ENCODE measurements at places on chromosomes 2 and 18.

- DNase-seq: no peak
These were observed 215.0 kb downstream of the SUCLG1 start for GRCh38 chr2:84243788-84244733.

GRCh38 chr2:190584980-190585661 is 50.6 kb upstream of the NEMP2 start:
- no peak for DNase-seq

GRCh38 chr18:61466736-61467135 is 133.5 kb downstream of the CDH20 start:
- no peak for DNase-seq

DNA sequence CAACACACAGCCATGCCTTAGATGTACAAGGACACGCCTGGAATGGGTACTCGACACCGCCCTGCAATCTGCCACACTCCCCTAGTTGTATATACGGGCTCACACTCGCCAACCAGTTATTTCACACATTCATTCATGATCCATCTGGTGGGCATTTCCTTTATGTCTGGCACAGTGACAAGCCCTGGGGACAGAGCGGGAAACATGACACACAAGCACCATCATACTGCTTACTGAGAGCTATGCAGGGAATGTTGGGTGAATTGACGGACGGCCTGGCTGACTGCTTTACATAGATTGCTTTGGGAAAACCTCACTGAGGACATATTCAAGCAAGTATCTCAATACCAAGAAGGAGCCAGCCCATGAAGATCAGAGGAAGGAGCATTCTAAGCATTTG is 448.0 kb upstream of the SPRED2 start:
- DNase-seq: no peak

GRCh38 chr2:207039225-207039624 is 99.9 kb downstream of the CPO start:
- DNase-seq: no peak

DNA sequence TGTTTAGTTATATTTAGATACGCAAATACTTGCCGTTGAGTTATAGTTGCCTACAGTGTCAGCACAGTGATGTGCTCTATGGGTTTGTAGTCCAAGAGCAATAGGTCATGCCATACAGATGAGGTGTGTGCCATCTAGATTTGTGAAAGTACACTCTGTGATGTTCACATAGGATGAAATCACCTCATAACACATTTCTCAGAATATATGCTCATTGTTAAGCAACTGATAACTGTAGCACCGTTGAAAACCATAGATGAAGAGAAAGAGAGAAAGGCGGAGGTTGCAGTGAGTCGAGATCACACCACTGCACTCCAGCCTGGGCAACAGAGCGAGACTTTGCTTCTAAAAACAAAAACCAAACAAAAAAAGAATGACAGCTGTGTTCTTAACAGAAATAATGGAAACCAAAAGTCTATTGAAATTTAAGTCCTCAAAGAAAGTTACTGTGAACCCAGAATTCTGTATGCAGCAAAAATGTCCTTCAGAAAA is 9.5 kb downstream of the DGKD start:
- DNase-seq: no peak

DNA sequence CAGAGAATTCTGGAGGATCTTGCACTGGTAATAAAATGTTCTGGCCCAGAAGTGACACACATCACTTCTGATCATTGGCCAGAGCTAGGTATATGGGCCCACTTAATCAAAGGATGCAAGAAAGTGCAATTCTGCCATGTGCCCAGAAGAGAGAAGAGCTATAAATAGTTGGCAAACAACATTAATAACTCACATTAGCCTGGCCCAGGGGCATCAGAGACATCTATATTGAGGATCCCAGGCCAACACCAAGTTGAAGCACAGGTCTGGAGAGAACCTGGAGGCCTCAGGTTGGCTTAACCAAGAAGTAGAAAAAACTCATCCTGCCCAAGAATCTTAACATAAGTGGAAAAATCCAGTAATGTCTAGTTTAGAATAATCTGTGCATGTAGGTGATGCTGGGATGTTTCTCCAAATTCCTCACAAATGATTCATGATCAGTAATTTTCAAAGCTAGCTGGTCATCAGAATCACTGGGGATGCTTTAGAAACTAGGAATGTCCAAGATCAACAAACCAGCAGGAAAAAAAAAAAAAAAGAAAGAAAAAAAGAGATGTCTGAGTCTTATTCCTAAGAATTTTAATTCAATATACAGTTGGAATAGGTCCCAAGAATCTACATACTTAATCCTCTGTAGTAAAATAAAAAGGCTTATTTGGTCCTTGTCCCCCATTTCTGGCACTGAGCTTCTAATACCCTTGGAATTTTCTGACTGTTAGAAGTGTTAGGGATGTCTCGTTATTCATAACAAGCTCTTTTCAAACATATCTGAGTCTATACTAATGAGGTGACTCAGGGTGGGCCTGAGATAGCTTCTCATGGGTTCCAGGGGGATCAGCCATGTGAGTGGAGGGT is 35.0 kb upstream of the EVA1A start:
- DNase-seq: no peak

GRCh38 chr2:75224636-75225094 is 25.3 kb upstream of the TACR1 start:
- no peak for DNase-seq

GRCh38 chr2:224850081-224850480 is 133.9 kb upstream of the CCDC195 start:
- no peak for DNase-seq

DNA sequence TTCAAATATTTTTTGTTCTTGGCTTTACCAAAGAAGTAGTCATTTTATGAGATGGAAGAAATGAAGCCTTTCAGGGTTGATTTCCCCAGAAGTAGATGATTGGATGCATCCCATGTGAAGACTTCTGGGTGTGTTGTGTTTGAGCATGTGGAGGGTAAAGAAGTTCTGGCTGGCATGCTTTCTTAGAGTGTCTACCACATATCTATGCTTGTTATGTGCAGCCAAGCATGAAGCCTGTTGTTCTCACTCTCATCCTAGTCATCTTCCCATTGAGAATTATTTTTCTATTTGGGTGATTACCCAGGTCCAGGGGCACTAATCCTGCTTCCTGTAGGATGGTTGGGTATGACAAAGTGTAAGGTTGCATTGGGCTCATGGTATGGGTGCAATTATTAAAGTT is 472.9 kb downstream of the PTPRM start:
- DNase-seq: no peak

GRCh38 chr18:45102863-45103262 is 422.2 kb downstream of the SETBP1 start:
- DNase-seq: no peak

DNA sequence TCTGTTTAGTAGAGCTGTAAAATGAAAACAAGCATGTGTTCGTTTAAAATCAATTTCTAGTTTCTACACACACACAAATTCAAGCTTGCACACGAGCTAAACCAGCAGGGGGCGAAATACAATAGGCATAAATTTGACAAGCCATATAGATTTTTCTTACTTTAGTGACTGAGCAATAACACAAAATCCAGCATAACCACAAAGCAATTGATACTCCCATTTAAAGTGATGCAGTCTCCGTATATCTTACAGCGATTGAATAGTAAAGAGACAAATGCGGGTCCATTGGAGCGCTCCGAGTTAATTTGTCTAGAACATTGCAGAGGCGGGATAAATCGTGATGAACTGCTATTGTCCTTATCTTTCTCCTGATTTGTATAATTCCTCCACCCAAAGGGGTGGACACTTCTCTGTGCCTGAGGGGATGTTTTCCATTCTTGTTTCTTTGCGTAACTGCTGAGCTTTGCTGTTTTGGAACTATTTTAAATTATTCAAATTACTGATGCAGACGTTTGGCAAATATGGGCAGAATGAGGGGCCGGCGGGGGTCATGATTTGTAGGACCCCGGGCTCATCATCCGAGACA is 1.2 kb upstream of the AFTPH start:
- peak; percentile 54 for DNase-seq

DNA sequence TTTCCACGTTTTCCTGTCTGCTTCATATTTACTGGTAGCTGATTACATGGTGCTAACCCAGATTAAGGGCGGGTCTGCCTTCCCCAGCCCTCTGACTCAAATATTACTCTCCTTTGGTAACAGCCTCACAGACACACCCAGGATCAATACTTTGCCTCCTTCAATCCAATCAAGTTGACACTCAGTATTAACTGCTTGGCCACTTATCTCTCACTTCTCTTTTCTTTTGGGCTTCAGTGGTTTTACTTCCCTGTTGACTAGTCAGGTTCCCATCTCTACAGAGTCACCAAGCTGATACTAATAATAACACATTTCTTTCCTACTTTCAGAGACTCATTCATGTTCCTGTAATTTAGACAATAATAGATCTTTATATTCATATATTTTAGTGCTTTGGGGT is 302.2 kb upstream of the MAP2 start:
- no peak for DNase-seq

GRCh38 chr2:176084611-176085119 is 903 bp upstream of the EVX2 start:
- DNase-seq: no peak

DNA sequence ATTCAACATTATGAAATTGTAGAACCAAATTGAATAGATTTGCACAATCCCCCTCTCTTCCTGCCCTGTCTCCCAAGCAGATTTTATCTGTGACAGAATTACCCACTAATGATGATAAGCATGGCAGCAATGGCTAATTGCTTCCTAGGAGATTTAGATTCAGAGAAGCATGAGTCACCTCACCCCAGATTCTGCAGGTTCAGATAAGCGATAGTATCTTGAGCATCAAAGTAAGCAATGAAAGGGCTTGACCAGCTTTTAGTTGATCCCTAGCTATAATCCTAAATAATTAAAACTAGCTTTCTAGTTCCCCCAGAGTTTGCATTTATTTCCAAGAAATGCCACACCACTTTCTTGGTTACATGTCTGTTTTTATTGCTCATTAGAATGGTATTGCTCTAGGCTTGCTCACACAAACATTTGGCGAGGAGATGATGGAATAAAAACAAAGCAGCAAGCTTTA is 204.3 kb downstream of the GULP1 start:
- DNase-seq: no peak

- no peak for DNase-seq
These were observed 2137.3 kb upstream of the CELF4 start for GRCh38 chr18:39702888-39703287.

- DNase-seq: no peak
These were observed 483.8 kb downstream of the GALR1 start for GRCh38 chr18:77733292-77733903.

GRCh38 chr2:102397209-102397608 is 25.8 kb upstream of the IL18RAP start:
- no peak for DNase-seq

GRCh38 chr18:59035591-59035990 is 104.1 kb upstream of the SEC11C start:
- DNase-seq: no peak

Measured in T-helper 2 cell (primary cell).